Activated T-cell treated with anti-CD3 and anti-CD28 coated beads, Interleukin-2, amount 50 U/mL, for 24 hours (primary cell): ENCODE measurements at places on chromosomes 7 and 10.
A peak's percentile ranks its signal among the peaks of the same experiment; 100 is the strongest.

GRCh38 chr7:94022550-94022949 is 18.4 kb upstream of the BET1 start:
- no peak for DNase-seq
- H3K27me3 ChIP-seq, result peaks cover 40% of the 10 kb centered on the region
- no peaks in the 10 kb centered on the region for H3K36me3 ChIP-seq
- H3K4me3 ChIP-seq, result peak overlapping the region; percentile 49
- peaks cover 14% of the 10 kb centered on the region for H3K4me1 ChIP-seq

GRCh38 chr10:78260141-78260540 is 226.5 kb downstream of the RPS24 start:
- H3K4me3 ChIP-seq, result no peak overlapping the region
- H3K36me3 ChIP-seq, result no peaks in the 10 kb centered on the region
- H3K27me3 ChIP-seq, result no peaks in the 10 kb centered on the region
- peaks cover 4% of the 10 kb centered on the region for H3K4me1 ChIP-seq

- no peaks in the 10 kb centered on the region for H3K36me3 ChIP-seq
- no peak overlapping the region for H3K27ac ChIP-seq
- H3K4me1 ChIP-seq, result no peaks in the 10 kb centered on the region
- H3K27me3 ChIP-seq, result no peaks in the 10 kb centered on the region
Observed at GRCh38 chr10:25614652-25615051, 319.4 kb upstream of the MYO3A start.

DNA sequence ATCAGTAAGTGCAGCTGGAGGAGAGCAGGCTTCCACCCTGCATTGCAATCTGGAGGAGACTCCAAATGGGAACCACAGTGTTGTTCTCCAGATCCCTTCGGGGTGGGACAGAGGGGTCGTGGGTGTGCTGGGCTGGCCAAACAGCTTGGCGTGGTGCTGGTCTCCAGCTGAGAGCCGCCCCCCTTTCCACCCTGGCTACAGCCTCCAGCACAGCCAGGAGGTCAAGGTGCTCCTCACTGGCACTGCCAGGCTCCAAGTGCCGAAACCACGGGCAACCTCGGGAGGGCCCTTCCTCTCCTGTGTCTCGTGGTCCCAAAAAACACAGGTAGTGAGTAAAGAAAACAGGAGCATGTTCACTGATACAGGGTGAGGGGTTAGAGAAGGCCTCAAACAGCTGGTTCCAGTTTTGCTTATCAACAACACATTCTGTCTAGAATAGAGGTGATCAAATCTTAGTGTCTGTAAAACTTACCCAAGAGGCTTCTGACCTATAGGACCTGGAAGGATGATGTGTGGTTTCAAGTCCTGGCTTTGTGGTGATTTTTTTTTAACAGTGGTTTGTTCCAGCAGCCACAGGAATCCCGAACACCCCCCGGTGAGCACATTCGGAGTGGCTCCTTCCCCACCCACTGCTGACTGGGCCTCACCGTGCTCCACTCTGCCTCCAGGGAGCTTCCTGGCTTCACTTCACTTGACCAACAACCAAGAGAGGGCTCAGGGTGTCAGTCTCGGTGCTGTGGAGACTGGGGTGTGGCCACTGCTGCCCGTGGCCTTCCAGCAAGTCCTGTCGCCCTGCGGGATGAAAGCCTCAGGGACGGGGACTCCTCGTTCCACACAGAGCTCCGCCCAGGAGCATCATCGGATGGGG is 31.2 kb upstream of the EN2 start:
- H3K27ac ChIP-seq, result no peak overlapping the region
- H3K27me3 ChIP-seq, result peaks cover 52% of the 10 kb centered on the region
- no peaks in the 10 kb centered on the region for H3K36me3 ChIP-seq
- DNase-seq, result no peak
- H3K4me1 ChIP-seq, result no peaks in the 10 kb centered on the region
- no peak overlapping the region for H3K4me3 ChIP-seq

DNA sequence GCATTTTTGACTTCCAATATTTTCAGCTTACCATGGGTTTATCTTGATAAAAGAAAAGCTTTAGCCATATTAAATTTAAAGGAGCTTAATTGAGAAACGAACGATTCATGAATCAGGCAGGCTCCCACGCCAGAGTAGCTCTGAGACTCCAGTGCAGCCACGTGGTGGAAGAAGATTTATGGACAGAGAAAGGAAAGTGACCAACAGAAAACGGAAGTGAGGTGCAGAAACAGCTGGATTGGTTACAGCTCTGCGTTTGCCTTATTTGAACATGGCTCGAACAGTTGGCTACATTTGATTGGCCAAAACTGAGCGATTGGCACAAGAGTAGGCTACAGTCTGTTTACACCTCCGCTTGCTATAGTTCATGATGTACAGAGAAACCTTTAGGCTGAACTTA is 395.4 kb downstream of the GATA3 start:
- H3K27ac ChIP-seq, result no peak overlapping the region
- H3K4me1 ChIP-seq, result peaks cover 7% of the 10 kb centered on the region
- peaks cover 2% of the 10 kb centered on the region for H3K27me3 ChIP-seq
- DNase-seq, result no peak
- H3K36me3 ChIP-seq, result no peaks in the 10 kb centered on the region
- no peak overlapping the region for H3K4me3 ChIP-seq

GRCh38 chr7:140398821-140399220 is 491 bp upstream of the SLC37A3 start:
- DNase-seq, result no peak
- H3K4me3 ChIP-seq, result peak overlapping the region; percentile 94
- no peaks in the 10 kb centered on the region for H3K27me3 ChIP-seq

DNA sequence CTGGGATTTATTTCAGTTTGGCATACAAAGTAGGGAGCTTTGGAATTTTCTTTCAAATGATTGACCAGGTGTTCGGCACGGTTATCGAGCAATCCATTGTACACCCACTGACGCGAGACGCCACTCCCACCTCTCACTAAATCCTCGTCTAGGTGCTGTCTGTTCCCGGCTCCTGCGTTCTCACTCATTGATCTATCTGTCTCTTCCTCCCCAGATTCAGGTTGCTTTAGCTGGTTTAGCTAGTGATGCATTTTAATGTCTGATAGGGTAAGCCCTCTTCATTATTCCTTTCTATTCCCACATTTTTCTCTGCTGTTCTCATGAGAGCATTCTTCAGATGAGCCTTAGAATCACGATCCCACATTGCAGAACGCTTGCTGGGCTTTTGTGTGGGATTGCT is 91.7 kb downstream of the ELFN1 start:
- no peak overlapping the region for H3K27ac ChIP-seq
- no peaks in the 10 kb centered on the region for H3K36me3 ChIP-seq
- peaks cover 11% of the 10 kb centered on the region for H3K27me3 ChIP-seq
- no peak overlapping the region for H3K4me3 ChIP-seq
- H3K4me1 ChIP-seq, result no peaks in the 10 kb centered on the region

GRCh38 chr10:129848696-129849451 is 115.2 kb downstream of the EBF3 start:
- no peaks in the 10 kb centered on the region for H3K4me1 ChIP-seq
- peaks cover 16% of the 10 kb centered on the region for H3K27me3 ChIP-seq
- no peak for DNase-seq
- H3K4me3 ChIP-seq, result no peak overlapping the region
- no peak overlapping the region for H3K27ac ChIP-seq
- no peaks in the 10 kb centered on the region for H3K36me3 ChIP-seq

- no peak for DNase-seq
- H3K4me1 ChIP-seq, result peaks cover 25% of the 10 kb centered on the region
- peaks cover 46% of the 10 kb centered on the region for H3K27me3 ChIP-seq
- H3K27ac ChIP-seq, result no peak overlapping the region
- no peak overlapping the region for H3K4me3 ChIP-seq
Observed at GRCh38 chr7:24751484-24751883, 5.8 kb downstream of the GSDME start.

GRCh38 chr10:16742165-16742960 is 74.9 kb downstream of the RSU1 start:
- no peak for DNase-seq
- no peaks in the 10 kb centered on the region for H3K27me3 ChIP-seq
- peaks cover 78% of the 10 kb centered on the region for H3K36me3 ChIP-seq
- no peak overlapping the region for H3K4me3 ChIP-seq
- H3K27ac ChIP-seq, result no peak overlapping the region

DNA sequence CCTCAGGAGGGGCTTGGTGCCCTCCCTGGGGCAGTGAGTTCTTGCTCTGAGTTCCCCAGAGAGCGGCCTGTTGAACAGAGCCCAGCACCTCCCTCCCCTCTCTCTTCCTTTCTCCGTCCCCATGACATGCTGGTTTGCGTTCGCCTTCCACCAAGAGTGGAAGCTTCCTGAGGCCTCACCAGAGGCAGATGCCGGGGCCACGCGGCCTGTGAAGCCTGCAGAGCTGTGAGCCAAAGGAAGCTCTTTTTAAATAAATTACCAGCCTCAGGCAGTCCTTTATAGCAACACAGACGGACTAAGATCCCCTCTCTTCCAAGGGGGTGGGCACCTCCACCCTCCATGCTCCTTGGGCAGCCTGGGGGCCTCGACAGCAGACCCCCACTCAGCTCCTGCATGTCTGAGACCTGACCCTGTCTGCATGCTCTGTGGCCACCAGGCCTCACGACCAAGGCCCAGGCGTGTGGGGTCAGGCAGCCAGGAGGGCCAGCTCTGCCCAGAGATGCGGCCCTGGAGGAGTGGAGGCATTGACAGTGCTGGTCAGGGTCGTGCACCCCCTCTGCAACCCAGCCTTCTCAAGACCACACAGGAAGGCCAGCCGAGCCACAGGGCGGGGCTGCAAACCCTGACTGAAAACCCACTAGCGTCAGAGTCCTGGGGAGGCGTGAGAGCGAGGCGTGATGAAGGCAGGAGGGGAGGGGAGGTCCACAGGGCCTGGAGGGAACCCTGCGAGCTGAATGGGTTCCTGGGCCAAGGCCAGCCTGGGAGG is 54.6 kb upstream of the ADGRA1 start:
- H3K4me1 ChIP-seq, result no peaks in the 10 kb centered on the region
- DNase-seq, result no peak
- H3K27me3 ChIP-seq, result peaks cover 14% of the 10 kb centered on the region
- H3K27ac ChIP-seq, result no peak overlapping the region

GRCh38 chr7:35624299-35625186 is 70.4 kb downstream of the HERPUD2 start:
- H3K4me1 ChIP-seq, result peaks cover 1% of the 10 kb centered on the region
- no peak overlapping the region for H3K27ac ChIP-seq
- H3K27me3 ChIP-seq, result no peaks in the 10 kb centered on the region

- H3K4me1 ChIP-seq, result no peaks in the 10 kb centered on the region
- H3K4me3 ChIP-seq, result no peak overlapping the region
Observed at GRCh38 chr10:61486738-61487396, 33.7 kb upstream of the TMEM26 start.

GRCh38 chr7:55970978-55971377 is 6.6 kb downstream of the NIPSNAP2 start:
- H3K4me1 ChIP-seq, result peaks cover 41% of the 10 kb centered on the region
- DNase-seq, result no peak
- peaks cover 35% of the 10 kb centered on the region for H3K36me3 ChIP-seq
- no peaks in the 10 kb centered on the region for H3K27me3 ChIP-seq

DNA sequence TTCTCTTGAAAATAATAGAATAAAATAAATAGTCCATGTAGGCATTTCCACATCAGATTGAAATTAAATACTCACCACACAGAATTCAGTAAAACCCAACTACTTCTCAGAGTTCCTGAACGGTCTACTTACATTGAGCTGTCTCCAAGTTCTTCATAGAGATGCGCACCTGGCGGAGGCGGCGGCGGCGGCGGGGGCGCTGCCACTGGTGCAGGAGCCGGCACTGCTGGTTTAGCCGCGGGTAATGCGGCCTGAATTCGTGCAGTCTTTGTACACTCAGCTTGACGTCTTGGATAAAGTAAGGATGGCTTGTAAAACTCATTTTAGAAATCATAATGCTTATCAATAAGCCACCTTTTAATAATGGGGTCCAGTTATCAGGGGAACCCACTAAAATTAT is 973.8 kb downstream of the PCDH15 start:
- no peaks in the 10 kb centered on the region for H3K36me3 ChIP-seq
- no peaks in the 10 kb centered on the region for H3K27me3 ChIP-seq
- H3K4me1 ChIP-seq, result no peaks in the 10 kb centered on the region
- no peak overlapping the region for H3K4me3 ChIP-seq
- no peak overlapping the region for H3K27ac ChIP-seq

DNA sequence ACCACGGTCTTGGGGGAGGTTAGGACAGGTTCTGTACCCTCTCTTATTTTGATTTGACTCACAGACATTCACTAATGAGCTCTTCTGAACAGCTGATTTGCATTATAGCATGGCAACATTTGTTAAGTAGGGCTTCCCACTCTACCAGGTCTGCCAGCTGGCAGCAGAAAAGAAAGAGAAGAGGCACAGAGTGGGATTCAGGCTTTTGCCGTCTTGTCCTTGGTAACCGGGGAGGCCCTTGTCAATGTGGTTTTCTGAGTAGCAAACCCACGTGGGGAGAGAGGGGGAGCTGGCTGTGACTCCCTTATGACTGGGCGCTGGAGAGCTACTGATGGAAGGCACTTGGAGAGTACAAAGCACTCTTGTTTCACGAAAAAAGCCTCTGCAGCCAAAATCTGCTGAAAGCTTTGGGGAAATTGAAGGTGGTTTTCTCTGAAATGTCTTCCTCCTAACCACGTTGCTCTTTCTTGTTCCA is 355.3 kb upstream of the GALNT17 start:
- peak; percentile 42 for DNase-seq
- peak overlapping the region; percentile 83 for H3K27ac ChIP-seq
- H3K27me3 ChIP-seq, result no peaks in the 10 kb centered on the region
- H3K4me1 ChIP-seq, result peaks cover 39% of the 10 kb centered on the region

DNA sequence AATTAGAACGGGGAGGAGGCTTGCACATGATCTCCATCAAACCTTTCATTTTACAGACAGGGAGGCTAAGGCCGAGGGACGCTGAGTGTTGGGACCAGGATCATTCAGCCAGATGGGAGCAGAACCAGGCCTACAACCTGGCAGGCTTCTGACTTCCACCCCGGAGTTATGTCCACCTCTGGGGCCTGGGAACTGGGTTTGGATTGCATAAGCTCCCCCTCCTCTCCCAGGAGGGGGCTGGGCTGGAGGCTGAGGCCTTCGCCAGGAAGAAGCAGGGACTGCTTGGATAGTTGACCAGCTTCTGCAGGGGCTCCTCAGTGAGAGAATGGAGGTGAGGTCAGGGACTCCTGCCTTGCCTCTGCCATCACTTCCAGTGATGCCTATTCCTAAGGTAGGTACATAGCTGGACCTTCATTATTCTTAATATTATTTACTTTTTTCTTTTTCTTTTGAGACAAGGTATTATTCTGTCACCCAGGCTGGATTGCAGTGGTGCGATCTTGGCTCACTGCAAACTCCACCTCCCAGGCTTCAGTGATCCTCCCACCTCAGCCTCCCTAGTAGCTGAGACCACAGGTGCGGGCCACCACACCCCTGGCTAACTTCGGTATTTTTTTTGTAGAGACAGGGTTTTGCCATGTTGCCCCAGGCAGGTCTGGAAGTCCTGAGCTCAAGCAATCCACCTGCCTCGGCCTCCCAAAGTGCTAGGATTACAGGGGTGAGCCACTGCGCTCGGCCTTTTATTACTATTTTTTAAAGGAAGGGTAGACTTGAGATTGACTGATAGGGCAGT is 1.3 kb downstream of the SNX10 start:
- H3K27me3 ChIP-seq, result no peaks in the 10 kb centered on the region
- peaks cover 17% of the 10 kb centered on the region for H3K36me3 ChIP-seq
- peak overlapping the region; percentile 91 for H3K4me3 ChIP-seq
- peak overlapping the region; percentile 93 for H3K27ac ChIP-seq
- H3K4me1 ChIP-seq, result peaks cover 41% of the 10 kb centered on the region
- no peak for DNase-seq

DNA sequence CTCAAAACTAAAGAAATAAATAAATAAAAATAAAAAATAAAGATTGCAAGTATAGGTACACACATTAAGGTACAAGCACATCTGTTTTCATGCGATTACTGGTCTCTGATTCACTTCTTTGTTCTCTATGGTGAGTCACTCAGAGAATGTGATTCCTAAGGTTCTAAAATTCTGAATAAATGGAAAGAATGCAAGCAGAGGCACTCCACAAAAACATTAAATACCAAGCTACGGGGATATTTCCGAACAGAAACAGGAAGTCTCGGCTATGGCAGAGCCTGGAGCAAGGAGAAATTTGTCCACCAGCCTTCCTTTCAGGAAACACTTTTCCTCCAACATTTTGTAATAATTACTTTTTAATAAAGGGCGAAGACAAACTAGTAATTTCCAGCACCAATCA is 1.4 kb downstream of the VOPP1 start:
- no peak for DNase-seq
- peaks cover 32% of the 10 kb centered on the region for H3K36me3 ChIP-seq
- peak overlapping the region; percentile 96 for H3K27ac ChIP-seq
